Esophagus muscularis mucosa (tissue), 4 donors: ENCODE measurements at places on chromosomes 4 and X. TPM values are rescaled to one million over a fixed set of nuclear protein-coding genes. Genes with fewer than 3 reads are reported as not detected.

DNA sequence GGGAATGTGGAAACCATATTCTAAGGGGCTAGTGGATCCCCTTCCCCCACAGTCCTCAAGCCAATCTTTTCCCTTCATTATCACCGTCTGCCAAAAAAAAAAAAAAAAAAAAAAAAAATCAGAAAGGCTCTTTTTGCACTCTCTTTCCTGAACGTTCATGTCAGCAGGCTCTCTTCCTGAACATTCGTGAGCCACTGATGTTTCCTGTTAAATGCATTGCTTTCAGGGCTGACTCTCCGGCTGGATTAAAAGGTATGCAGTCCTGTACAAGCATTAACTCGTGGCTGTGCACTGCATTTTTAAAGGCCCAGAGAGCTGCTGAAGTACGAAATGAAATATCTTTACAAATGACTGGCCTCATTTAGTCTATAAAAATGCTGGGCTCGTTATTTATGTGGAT lies 34.0 kb upstream of the TSPAN5 start:
- H3K4me3 ChIP-seq = no peak overlapping the region
- DNase-seq = peak; percentile 42
- H3K27me3 ChIP-seq = peaks cover 3% of the 10 kb centered on the region
- no peak overlapping the region for H3K27ac ChIP-seq
- no peaks in the 10 kb centered on the region for H3K4me1 ChIP-seq

- no peak for DNase-seq
- H3K27ac ChIP-seq = no peak overlapping the region
- no peaks in the 10 kb centered on the region for H3K27me3 ChIP-seq
- H3K4me3 ChIP-seq = no peak overlapping the region
- no peaks in the 10 kb centered on the region for H3K36me3 ChIP-seq
Measured at GRCh38 chrX:74405973-74406489, 15.3 kb upstream of the SLC16A2 start.

GRCh38 chr4:106034220-106034619 lies 138.9 kb downstream of the NPNT start:
- H3K36me3 ChIP-seq = no peaks in the 10 kb centered on the region
- no peak overlapping the region for H3K4me3 ChIP-seq
- no peak for DNase-seq

SMIM9 gene
- total RNA-seq = not detected

SPANXB1 gene
- not detected for total RNA-seq

GRCh38 chrX:114774691-114775090 lies 190.8 kb downstream of the HTR2C start:
- no peaks in the 10 kb centered on the region for H3K4me1 ChIP-seq
- H3K27ac ChIP-seq = no peak overlapping the region
- H3K27me3 ChIP-seq = no peaks in the 10 kb centered on the region
- H3K36me3 ChIP-seq = no peaks in the 10 kb centered on the region
- H3K4me3 ChIP-seq = no peak overlapping the region

- H3K27me3 ChIP-seq = no peaks in the 10 kb centered on the region
- H3K4me3 ChIP-seq = no peak overlapping the region
- H3K4me1 ChIP-seq = no peaks in the 10 kb centered on the region
- no peaks in the 10 kb centered on the region for H3K36me3 ChIP-seq
- H3K27ac ChIP-seq = no peak overlapping the region
Measured at GRCh38 chrX:30622361-30622760, 30.9 kb upstream of the GK start.

DNA sequence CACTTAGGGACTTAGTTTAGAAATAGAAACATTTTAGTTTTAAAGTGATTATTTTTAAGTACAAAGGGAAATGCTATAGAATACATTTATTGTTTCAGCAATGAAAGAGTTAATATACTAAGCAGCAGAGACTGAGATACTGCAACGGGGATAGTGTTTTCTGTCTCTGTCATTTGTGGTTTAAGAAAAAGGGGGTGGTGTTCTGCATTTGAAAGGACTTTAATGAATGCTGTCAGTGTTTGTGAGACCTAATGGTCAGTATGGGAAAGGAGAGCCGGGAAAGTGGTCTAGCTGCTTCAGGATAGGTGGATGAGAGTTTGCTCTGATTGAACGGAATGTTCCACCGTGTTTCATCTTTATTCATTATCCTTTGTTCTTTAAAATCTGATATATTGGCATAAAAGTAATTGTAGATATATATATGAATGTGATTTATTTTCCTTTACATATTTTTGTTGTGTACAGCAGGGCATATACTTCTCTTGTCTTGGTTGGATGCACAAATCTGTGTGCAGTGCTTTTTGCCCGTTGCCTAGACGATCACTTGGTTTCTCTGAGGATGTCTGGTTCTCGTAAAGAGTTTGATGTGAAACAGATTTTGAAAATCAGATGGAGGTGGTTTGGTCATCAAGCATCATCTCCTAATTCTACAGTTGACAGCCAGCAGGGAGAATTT lies at the start of gene KLHL5:
Gene KLHL5 (plus strand): TSS at position 139 of the 676 bp plus-strand sequence. CDS start 421 bp downstream, at position 560.
- no peaks in the 10 kb centered on the region for H3K36me3 ChIP-seq
- no peak within 1 kb of the TSS for H3K27ac ChIP-seq
- H3K27me3 ChIP-seq = no peaks in the 10 kb centered on the region
- no peak within 1 kb of the TSS for H3K4me3 ChIP-seq

DNA sequence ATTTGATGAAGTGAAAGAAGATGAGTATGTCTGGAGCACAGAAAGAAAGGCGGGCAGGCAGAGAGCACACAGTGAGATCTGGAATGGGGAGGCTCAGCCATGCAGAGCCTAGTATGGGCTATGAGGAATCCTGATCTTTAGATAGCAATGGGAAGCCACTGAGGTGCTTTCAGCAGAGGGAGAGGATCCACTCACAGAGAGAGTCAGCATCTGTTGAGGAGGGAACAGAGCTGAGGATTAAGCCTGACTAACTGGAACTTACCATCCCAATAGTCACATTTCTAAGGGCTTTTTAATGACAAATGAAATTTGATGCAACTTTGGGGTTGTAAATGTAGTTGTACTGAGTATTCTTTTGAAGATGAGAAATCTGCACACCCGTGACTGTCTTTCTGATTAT lies 20.6 kb upstream of the FGFBP2 start:
- H3K27me3 ChIP-seq = no peaks in the 10 kb centered on the region
- no peak overlapping the region for H3K27ac ChIP-seq
- H3K4me1 ChIP-seq = no peaks in the 10 kb centered on the region
- H3K36me3 ChIP-seq = no peaks in the 10 kb centered on the region
- no peak for DNase-seq

DNA sequence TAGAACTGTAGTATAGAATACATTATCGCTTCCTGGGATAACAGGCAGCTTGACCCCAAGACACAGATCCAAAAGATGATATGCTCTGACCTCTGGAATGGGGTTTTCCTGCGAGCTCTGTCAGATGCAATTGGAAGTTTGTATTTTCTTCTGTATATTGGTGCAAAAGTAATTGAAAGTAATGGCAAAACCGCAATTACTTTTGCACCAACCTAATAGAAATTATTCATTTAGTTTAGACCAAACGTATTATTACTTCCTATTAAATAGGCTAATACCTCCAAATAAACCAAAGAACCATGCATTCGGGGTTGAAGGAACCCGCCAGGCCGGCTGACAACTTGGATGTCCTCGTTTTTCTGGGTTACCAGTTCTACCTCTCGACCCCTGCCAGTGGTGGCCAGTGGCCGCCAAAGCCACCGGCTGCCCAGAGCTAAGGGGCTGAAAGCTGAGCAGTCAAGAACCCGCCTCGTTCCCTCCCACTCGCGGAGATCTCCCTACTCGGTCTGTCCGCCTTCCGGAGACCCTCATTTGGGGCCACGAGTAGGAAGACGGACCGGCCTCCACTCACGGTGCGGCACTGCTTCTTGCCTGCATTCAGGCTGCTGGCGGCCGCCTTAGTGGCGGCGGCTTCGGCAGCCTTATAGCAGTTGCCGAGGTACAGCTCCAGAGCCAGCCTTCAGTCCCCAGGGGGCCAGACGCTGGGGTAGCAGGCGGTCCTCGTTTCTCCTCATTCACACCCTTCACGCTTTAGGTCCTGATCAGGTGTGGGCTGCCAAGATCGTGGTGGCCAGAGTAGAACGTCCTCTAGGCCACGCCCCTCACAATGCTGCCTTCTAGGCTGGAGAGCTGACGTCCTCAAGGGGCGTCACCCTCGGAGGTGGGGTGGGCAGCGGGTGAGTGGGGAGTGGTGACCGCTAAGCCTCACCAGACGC lies 121.9 kb downstream of the RBMX2 start:
- H3K27ac ChIP-seq = no peak overlapping the region
- no peaks in the 10 kb centered on the region for H3K36me3 ChIP-seq
- H3K4me1 ChIP-seq = no peaks in the 10 kb centered on the region
- DNase-seq = no peak
- H3K27me3 ChIP-seq = no peaks in the 10 kb centered on the region

GRCh38 chrX:65600106-65600505 lies 65.5 kb upstream of the LAS1L start:
- no peaks in the 10 kb centered on the region for H3K27me3 ChIP-seq
- H3K4me1 ChIP-seq = peaks cover 32% of the 10 kb centered on the region
- H3K36me3 ChIP-seq = no peaks in the 10 kb centered on the region
- no peak overlapping the region for H3K27ac ChIP-seq
- H3K4me3 ChIP-seq = no peak overlapping the region

GBA3 gene
- not detected for total RNA-seq

GRCh38 chr4:140602714-140603113 lies 34.0 kb upstream of the UCP1 start:
- no peaks in the 10 kb centered on the region for H3K27me3 ChIP-seq
- peaks cover 7% of the 10 kb centered on the region for H3K4me1 ChIP-seq
- no peak overlapping the region for H3K27ac ChIP-seq

DNA sequence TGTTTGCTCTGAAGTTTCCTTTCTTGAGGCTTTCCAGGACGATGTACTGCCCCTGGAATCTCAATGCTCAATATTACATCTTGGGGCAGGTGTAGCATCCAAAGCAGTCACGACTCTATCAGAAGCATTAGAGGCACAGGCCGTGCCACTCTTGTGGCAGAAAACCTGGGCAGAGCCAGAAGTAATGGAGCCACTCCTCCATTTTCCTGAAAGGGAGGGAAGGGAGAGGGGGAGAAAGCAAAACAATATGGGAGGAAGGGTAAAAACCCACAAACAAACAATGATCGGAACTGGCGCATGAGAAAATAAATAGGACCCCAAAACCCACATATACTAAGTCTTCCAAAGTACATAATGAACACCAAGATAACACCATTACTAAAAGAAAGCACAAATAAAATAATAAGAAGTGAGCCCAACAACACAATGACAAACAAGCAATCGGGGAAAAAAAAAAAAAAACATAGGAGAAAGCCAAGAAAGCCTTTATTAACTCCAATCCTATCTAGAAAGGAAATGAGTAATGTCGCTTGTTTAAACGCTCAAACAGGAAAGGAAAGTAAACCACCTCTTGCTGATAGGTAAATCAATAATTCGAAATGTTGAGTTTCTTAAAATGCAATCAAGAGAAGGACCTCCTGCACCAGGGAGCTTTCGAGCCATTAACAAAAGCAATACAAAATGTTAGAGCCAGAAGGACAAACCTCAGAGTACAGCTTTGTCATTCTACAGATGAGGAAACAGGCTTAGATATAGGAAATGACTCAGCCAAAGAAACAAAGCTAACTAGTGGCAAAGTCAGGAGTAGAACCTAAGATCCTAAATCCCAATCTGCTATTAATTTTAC lies 117.4 kb downstream of the ATRX start:
- H3K27ac ChIP-seq = no peak overlapping the region
- H3K36me3 ChIP-seq = peaks cover 3% of the 10 kb centered on the region
- H3K4me1 ChIP-seq = no peaks in the 10 kb centered on the region
- no peaks in the 10 kb centered on the region for H3K27me3 ChIP-seq

RBMXL3 gene
- not detected for total RNA-seq

IL13RA2 gene
- total RNA-seq = 0.52 TPM

DNA sequence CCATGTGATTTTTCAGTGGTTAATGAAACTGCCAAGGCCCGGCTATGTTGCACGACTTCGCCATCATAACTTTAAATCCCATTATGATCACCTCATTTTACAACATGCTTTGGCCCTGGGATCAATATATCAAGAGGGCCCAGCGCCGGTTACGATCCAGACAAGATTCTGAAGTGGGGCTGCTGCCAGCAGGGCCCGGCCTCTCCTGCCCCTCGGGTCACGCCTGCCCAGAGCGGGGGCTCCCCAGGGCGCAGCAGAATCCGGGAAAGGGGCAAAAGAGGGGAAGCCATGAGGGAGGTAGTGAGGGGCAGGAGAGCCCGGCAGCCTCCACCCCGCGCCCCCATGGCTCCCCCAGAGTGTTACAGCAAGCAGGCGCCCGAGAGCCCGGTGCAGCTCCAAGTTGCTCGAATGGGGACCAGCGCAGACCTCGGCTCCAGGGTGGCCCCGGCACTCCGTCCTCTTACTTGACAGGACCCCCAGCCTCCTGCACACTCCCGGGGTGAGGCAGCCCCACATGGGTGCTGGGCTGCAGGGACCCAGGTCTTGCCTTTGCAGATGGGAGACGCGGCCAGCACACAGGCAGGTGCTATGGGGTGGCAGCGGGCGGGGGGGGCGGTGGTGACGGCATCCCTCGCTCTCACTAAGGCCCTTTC lies 129.8 kb upstream of the NKX1-1 start:
- H3K4me3 ChIP-seq = no peak overlapping the region
- DNase-seq = no peak
- H3K27ac ChIP-seq = no peak overlapping the region
- no peaks in the 10 kb centered on the region for H3K36me3 ChIP-seq

DNA sequence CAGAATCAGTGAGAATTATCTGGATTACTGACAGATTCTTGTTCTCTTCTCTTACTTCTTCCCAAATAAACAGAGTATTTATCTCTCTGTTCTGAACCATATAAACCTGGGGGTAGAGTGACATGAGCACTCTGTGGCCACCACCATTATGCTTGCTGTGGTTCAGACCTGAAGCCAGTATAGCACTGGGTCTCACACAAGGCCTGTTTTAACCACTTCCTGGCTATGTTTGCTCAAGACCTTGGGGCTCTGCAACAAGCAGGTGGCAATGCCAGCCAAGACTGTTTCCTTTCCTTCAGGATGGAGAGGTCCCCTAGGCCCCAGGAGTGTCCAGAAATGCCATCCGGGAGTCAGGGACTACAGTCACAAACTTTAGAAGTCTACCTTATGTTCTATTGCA lies 21.7 kb upstream of the HEPH start:
- no peaks in the 10 kb centered on the region for H3K4me1 ChIP-seq
- no peak for DNase-seq
- no peaks in the 10 kb centered on the region for H3K27me3 ChIP-seq
- H3K4me3 ChIP-seq = no peak overlapping the region
- H3K36me3 ChIP-seq = no peaks in the 10 kb centered on the region

DNA sequence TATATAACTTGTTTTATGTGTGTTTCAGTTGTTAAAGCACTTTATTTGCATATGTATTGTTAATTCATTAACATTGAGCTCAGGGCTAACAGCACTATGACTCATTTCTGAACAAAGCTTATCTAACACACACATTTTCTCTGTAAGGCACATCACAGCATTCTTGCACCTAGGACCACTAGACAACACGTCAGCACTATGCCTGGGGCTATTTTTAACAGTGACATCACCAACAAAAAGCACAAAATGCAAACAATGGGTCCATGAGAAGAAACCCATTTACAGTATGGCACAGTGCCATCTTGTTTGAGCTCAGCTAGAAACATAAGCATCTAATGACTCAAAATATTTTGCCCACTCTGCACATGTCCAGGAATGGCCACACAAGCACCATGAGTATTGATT lies 124.4 kb downstream of the RELL1 start:
- H3K27ac ChIP-seq = no peak overlapping the region
- no peaks in the 10 kb centered on the region for H3K27me3 ChIP-seq
- peak; percentile 79 for DNase-seq
- H3K4me1 ChIP-seq = no peaks in the 10 kb centered on the region
- H3K4me3 ChIP-seq = no peak overlapping the region

- no peaks in the 10 kb centered on the region for H3K36me3 ChIP-seq
- H3K4me3 ChIP-seq = no peak overlapping the region
- H3K4me1 ChIP-seq = no peaks in the 10 kb centered on the region
- no peaks in the 10 kb centered on the region for H3K27me3 ChIP-seq
- no peak overlapping the region for H3K27ac ChIP-seq
Measured at GRCh38 chrX:119226446-119226845, 9.6 kb upstream of the PGRMC1 start.
